ENCODE measurements at places on chromosomes 12 and 14.

DNA sequence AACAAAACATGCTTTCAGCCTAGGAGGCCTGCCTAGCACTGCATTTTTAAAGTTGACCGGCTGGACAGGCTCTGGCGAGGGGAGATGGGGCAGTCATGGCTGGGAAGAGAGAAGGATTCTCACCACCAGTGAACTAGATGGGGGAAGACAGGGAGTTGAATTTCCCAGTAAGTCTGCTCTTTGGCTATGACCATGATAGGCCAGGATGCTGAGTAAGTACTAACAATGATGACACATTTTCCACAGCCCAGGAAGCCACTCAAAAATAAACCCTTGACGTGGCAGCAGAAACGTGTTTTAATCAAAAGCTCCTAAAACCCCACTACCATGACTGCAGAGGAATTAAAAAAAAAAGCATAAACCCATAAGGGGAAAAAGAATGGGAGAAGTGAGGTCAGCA is 19.0 kb downstream of the KCTD10 start:
- no peak for DNase-seq

GRCh38 chr12:14564336-14564959 is 3.2 kb downstream of the PLBD1 start:
- no peak for DNase-seq

DNA sequence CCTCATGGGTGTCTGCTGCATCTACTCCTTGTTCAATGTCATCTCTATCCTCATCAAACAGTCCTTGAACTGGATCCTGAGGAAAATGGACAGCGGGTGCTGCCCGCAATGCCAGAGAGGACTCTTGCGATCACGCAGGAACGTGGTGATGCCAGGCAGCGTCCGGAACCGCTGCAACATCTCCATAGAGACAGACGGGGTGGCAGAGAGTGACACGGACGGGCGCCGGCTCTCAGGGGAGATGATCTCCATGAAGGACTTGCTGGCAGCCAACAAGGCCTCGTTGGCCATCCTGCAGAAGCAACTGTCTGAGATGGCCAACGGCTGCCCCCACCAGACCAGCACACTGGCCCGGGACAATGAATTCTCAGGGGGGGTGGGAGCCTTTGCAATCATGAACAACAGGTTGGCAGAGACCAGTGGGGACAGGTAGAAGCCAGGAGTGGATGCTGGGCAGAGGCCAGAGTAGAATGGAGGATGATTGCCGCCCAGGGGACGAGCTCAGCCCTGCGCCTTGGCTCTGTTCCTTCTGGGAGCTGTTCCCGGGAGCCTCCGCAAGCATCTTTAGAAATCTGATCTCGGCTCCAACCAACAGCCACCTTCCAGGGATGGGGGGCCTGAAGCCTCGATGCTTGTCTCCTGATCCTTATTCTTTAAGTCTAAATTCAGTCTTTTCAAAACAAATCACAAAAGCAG is 71.6 kb upstream of the PSMC1 start:
- no peak for DNase-seq

DNA sequence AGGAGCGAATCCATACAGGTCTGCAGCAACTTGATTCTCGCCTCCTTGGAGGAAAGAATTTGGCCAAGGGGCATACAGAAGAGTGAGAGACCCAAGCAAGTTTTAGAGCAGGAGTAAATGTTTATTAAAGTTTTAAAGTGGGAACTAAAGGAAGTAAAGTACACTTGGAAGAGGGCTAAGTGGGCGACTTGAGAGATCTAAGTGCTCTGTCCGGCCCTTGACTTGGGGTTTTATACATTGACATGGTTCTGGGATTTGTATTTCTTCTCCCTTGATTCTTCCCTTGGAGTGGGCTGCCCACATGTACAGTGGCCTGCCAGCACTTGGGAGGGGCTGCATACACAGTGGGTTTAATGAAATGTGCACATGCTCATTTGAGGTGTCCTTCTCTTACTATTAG is 421.2 kb downstream of the TMEM121 start:
- DNase-seq, result no peak
